ENCODE measurements at places on chromosomes 3 and 15.

GRCh38 chr3:128040660-128041059 is 11.6 kb upstream of the SEC61A1 start:
- DNase-seq, result no peak

- DNase-seq, result no peak
Observed at GRCh38 chr15:42035435-42035761, 14.6 kb upstream of the PLA2G4E start.

DNA sequence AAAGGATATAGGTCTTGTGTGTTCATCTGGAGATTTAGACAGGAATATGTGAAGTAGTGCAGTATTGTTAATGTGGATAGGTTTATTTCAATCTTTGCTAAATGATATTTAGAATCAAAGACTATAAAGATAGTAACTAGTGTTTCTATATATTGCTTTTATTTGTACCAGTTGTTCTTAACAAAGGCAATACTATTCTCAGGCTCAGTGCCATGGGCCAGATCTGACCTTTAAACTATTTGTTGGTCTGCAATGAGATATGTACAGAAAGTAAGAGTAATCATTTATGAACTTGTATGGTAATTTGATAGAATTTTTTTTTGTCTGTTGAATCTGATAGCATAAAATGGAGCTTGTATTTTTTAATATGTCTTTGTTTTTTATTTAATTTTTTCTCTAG is 146.7 kb upstream of the AZI2 start:
- no peak for DNase-seq

- DNase-seq, result no peak
Observed at GRCh38 chr15:45469441-45469840, 53.1 kb downstream of the SLC30A4 start.

DNA sequence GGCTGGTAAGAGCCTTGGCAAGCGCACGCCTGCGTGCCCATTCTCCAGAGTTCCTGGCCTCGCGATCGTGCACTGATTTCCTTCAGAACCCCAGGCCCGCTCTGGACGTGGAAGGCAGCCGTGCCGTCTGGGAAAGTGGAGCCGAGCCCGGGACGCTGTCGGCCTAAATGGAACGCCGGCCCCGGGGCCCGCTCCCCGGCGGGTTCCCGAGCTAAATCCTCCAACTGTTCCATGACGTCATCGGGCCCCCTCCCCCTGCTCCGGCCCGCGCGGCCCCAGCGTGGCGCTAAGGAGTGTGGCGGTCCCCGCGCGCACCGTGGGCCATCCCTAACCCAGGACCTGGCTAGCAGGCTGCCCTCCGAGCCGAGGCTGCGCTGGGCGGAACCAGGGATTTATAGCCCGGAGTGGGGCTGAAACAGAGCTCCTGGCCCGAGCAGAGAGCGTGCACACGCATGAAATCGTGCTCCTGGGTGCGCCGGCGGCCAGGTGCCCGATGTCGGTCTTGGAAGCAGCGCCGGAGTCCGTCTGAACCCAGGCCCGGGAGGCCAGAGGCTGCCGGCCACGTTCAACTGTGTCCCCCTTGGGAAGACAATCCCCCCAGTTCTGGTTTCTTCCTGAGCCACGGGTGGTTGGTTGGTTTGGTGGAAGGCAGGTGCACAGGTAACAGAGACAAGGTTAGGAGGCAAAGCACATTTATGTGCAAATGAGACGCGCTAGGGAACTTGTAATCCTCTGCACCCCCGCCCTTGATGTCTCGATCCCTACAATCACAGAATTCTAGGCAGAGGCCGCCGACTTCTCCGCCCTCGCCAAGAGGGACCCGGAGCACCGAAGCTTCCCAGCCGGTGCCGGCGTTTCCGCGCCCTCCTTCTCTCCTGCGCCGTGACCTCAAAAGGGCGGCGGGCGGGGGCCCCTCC is 84.9 kb upstream of the ETV5 start:
- peak; percentile 24 for DNase-seq

DNA sequence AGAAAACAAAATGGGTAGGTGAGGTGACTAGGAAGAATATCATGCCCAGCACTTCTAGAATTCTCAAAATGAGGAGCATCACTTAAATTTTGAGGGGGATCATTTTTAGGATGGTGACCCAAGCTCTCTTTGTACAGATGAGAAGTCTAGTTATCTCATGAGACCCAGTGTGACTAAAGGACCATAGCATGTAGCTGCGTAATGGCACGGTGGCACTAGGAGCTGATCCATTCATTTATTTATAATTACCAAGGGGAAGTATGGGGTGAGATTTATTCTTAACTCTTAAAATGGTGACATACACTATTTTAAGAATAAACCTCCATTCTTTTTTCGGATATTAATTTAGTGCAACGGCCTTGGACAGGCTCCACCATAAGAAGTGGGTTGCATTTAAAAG is 8.3 kb downstream of the IQGAP1 start:
- no peak for DNase-seq

- DNase-seq, result no peak
Observed at GRCh38 chr3:57627976-57628375, 30.8 kb upstream of the ARF4 start.

- no peak for DNase-seq
Observed at GRCh38 chr3:184539801-184540435, 21.7 kb upstream of the EPHB3 start.

GRCh38 chr15:51620641-51621040 is 1.9 kb downstream of the DMXL2 start:
- no peak for DNase-seq
